ENCODE measurements at places on chromosomes 12 and 14. TPM values are rescaled to one million over a fixed set of nuclear protein-coding genes. Genes with fewer than 3 reads are reported as not detected.

DNA sequence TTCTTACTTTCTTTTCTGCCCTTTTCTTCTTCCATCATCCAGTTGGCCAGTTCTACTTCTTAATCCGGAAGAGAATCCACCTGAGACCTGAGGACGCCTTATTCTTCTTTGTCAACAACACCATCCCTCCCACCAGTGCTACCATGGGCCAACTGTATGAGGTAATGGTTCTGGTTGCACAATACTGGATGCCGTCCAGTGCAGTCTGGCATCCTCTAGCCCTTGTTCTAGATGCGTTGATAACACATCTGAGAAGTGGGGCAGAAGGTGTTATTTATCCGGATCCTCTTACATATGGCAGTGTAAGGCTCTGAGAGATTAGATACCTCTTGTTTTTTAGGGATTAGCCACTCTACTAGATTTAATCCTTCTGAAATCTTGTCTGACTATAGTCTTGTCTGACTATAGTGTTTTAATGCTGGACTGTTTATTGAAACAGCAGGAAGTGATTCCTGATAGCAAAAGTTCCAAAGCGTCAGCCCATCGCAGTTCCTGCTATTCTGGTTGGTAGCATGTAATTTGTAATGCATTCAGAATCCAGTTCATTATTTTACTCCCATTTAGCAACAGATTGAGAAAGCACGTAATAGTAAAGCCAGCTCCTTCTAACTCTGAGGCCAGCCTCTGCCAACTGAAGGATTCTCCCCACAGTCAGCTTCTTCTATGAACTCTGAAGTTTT, 7.9 kb downstream of the GABARAPL1 start:
- no peak for DNase-seq

- no peak for DNase-seq
These were observed 47.5 kb upstream of the RIN3 start for GRCh38 chr14:92466059-92466458.

DNA sequence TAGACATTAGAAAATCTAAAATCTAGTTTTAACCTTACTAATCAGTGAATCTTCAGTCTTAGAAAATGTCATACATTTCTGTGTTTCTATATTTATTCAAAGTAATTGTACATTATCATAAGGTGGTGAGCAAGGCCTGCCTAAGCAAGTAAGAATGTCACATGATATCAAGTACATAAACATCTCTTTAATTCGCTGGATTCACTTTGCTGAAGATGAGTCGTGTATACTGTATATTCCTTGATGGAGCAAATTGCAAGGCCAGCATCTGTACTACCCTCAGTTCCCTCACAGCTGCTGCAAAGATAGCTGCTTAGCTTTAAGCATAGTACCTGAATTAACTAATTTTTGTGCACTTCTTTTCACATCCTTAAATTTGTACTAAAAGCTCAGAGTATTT, 8.5 kb upstream of the AK7 start:
- DNase-seq, result no peak

DNA sequence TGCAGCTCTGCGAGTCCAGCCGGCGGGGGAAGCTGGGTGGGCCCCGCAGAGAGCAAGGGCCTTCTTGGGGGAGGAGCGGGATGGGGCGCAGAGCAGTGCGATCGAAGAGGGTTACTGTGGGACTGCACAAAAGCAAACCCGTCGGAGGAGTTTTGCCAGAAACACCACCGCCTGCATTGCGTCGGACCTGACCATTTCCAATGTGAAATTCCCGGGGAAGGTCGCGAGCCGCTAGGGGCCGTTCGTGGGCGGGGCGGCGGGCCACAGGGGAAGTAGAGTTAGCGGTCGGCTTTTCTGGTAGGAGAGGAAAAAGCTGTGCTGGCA, 333 bp upstream of the KCNA1 start:
- DNase-seq, result peak; percentile 16

DNA sequence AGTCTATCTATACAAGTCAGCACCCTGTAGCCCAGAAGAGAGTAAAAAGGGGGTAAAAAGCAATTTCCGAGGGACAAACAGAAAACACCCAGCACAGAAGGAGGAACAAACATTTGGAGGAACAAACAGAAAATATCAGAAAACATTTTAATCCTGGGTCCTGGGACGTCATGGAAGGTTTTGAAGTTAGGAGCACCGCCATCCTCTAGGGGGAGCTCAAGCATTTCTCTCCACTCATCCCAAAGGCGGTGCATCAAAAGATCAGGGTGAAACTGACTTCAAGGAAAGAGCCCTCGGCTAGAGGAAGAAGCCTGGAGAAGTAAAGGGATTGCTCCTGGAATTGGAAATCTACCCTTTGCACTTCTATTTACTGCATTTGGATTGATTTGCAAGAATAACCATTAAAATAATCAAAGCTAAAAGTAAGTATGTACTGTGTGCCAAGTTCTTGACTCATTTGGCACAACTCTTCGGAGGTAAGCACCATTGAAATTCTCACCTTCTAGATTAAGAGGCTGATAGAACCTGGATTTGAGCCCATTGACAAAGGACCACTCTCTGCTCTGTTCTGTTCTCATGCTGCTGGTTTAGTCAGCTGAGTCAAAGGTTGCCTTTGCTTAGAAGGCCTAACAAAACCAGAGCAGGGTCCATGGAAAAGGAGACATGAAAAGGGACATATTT, 17.2 kb upstream of the POC1B start:
- DNase-seq, result peak; percentile 77

GRCh38 chr14:101813171-101813759, 51.8 kb downstream of the PPP2R5C start:
- DNase-seq, result no peak

DNA sequence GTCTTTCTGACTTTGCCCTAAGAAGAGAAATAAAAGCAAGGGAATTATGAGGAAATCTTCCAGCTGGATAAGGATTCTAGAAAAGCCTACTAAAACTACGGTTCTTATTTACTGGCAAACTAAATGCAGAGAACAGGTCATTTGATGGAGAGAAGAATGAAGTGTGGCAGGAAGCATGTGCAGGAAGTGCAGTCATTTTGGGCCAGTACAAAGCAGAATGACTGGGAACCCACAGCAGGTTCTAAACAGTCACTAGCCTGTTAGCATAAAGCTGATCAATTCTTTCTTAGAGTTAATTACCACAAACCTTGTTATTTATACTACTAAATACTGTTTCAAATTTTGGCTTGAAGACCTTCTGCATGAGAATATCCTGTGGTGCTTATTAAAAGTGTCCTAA, 36.7 kb downstream of the CFAP54 start:
- no peak for DNase-seq

GRCh38 chr14:49546766-49547165, 39.4 kb downstream of the RPS29 start:
- no peak for DNase-seq

GRCh38 chr12:89880690-89881350, 172.2 kb upstream of the ATP2B1 start:
- DNase-seq, result peak; percentile 69

ESRRB gene
- 0.11 TPM for total RNA-seq

ACSM4 gene
- not detected for total RNA-seq

RND1 gene
- total RNA-seq, result 2.2 TPM

SLC17A8 gene
- not detected for total RNA-seq

FOXN4 gene
- not detected for total RNA-seq

PARP2 gene
- total RNA-seq, result 41.8 TPM

SMOC1 gene
- not detected for total RNA-seq
